ENCODE measurements at places on chromosomes 5 and 9.
A peak's percentile ranks its signal among the peaks of the same experiment; 100 is the strongest.

- DNase-seq = peak; percentile 71
Measured at GRCh38 chr5:149731617-149732323, 1.7 kb downstream of the PPARGC1B start.

DNA sequence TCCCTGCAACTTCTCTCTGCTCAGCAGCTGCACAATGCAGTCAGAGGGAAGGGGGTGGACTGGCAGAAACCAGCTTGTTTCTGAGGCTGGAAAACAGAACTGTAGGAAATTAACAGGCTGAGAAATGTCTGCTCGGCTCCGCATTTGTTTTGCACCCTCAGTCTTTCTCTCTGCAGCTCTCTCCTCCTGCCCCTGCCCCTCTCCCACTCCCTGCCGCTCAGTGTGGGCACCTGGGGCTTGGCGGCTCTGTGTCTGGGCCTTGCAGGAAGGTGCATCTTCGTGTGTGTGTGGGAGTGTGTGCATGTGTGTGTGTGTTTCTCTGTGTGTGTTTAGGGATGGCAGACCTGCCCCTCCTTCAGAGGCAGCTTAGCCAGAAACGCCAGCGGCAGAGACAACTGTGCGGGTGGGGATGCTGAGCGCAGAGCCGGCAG, 53.0 kb downstream of the PCDH1 start:
- no peak for DNase-seq

DNA sequence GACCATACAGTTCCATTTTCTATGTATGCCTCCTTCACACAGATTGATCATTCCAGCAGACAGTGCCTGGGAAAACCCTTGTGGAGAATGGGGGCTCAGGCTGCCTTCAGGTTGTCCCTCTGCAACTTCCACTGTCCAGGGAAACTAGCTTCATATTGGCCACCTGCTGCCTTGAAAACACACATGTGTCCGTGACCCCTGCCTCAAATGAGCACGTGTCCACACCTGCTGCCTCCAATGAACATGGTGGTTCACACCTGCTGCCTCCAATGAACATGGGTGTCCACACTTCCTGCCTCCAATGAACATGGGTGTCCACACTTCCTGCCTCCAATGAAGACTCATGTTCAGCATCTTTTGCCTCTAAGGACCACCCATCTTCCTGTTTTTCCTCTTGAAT, 185.4 kb upstream of the ADCY2 start:
- DNase-seq = no peak

GRCh38 chr5:180785121-180785781, 17.4 kb downstream of the MGAT1 start:
- DNase-seq = no peak

- DNase-seq = no peak
Measured at GRCh38 chr5:9063615-9064245, 482.1 kb downstream of the SEMA5A start.

DNA sequence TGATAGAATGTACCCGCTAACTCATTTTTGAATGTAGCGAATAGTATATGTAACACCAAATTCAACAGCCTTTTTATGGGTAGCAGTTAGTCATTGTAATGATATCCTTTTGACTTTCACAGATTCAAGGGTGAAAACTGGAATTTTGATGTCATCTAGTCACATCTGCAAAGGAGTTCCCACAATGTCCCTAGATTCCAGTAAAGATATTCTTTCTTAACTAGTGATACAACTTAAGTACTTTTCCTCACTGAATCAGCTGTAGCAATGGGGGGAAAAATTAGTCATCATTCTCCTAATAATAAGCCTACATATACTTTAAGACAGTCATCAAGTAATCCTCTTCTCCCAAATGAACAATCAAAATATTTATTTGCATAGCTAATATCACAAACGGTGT, 11.5 kb upstream of the SSBP2 start:
- DNase-seq = no peak
